ENCODE measurements at places on chromosomes 7 and 10.

DNA sequence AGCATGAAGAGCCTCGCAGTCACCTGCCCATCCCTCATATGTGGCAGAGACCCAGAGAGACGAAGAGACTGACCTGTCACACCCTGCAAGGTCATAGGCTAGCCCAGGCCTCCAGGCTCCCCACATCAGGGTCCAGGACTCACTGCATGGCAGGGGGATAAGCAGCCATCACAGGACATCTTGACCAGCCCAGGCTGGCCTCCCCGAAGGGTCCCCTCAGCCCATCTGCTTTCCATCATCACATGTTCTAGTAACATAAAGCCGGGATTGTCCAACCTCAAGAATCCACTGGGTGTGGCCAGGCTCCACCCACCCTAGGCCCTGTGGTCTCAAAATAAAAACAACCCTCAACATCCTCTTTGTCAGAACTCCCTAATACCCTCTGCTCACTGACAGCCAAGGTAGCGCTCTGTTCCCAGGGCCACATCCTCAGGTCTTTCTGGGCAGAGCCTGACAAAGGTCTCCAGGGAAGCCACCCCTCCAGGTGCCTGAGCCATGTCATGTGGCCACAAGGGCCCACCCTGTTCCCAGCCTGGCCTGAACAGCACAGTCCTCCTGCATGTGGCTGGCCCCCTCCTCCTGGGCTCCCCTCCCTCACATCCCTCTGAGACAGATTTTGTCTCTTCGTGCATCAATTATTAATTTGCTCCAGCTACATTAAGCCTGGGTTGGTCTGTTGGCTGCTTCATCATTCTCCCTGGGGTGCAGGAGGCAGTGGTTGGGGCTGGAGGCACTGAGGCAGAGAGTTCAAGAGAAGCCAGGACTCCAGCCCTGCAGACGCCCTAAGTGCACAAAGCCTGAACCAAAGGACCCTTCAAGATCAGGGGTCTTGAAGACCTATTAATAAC lies 131.8 kb upstream of the UNC5B start:
- DNase-seq: no peak

DNA sequence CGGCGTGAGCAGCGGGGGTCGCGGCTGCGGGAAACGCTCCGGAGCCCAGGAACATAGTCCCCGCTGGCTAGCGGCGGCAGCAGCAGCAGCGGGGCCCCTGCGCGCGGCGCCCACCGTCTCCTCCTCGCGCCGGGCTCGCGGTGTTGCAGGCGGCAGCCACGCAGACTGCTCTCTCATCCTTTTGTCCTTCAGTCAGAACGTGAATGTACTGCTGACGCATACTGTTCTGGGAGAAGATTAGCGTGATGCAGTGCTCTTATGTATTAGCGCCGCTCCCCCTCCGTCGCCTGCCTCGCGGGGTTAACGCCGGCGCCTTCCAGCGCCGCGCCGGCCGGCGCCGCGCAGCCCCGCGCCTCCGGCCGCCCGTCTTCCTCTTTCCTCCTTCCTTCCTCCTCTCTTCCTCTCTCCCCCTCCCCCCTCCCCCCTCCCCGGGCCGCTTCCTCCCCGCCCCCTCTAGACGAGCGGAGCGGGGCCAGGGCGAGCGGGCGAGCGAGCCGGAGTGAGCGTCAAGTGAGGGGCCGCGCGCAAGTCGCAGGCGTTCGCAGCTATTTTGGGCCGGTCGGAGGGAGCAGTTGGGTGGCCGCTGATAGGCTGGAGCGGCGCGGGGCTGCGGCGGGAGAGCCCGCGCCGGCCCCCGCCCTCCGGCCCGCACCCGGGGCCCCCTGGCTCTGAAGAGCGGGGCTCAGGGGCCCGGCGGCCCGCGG lies 816 bp upstream of the LRRC4 start:
- peak; percentile 47 for DNase-seq

DNA sequence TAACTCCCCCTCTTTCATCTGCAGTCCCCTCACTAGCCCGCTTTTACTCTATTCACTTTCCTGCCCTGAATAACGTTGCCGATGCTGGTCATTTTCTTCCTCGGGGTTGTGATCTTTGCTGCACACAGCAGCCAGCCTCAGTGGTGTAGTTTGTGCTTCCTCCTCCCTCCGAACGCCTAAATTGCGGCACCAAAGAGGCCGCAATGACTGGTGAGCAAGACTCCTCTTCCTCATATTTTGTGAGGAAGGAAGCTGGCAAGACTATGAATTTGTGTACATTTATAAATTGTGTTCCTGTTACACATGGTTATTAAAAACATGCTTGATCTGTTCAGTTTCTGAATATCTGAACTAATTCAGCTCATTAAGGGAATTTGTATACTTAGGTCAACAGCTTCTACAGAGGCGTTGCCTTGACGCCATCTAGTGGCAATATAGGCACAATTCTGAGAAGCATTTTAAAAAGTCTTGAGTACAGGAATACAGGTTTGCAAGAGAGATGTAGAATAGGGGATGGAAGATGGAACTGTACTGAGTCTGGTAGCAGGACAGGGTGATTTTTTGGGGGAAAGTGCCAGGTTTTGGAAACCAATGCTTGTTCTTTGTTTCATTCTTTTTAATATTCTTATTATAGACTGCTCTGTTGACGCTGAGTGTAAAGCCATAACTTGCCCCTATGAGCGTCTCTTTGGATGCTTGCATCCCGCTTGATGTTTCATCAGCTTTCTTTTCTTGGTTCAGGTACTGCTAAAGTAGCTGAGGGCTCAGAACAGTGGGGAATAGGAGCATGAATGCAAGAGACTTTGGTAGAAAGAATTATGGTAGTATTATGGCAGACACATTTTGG lies 4.1 kb upstream of the TAS2R5 start:
- no peak for DNase-seq

DNA sequence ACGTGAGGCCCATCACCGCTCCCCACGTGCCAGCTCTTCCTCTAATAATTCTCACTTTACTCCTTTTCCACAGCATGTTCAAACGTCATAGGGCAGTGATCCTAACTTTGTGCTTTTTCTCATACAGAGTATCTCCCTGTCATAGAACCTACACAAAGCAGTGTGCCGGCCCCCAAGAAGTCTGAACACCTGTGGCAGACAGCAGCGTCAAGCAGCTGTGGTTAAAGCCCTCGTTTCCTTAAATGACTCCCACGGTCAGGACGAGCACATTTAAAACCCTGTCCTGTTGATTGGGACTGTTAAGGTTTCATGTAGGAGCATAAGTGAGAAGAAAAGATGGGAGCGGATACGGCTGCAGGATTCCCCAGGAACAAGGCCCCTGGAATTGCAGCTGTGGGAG lies 267.2 kb downstream of the DIP2C start:
- DNase-seq: no peak

- DNase-seq: no peak
Measured at GRCh38 chr10:74763934-74764591, 62.3 kb upstream of the KAT6B start.

DNA sequence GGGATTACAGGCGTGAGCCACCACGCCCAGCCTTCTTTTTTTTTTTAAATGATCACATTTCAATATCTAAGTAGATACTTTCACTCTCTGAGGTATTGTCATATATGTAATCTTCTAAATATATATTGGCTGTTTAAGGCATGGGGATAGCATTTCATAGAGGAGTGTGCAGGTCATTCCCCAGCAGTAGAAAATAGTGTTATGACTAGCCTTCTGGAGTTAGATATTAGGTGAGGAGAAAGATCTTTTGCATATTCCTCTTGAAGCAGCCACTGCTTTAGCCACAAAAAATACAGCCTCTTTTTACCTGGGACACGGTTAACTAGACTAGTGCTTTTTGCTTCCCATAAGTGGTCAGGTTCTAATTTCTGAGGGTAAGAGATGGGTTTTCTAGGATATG lies 28.9 kb downstream of the ADD3 start:
- DNase-seq: no peak

GRCh38 chr10:68096913-68097516 lies 12.3 kb upstream of the MYPN start:
- no peak for DNase-seq

DNA sequence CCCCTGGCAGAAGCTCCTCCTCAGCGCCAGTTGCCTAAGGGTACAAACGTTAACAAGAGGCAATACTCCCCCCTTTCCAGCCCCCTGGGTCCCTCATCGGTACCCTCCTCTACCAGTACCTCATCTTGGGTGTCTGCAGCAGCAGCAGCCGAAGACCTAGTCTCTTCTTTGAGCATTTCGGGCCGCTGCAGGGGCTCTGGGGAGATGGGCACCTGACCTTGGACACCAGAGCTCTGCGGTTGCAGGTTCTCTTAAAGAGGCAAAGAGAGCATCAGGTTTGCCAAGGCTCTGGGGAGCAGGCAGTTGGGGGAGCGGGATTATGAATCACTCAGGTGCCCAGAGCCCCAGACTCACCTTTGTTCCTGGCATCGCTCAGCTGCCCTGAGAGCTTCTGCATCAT lies 3.5 kb downstream of the FBXL15 start:
- no peak for DNase-seq

DNA sequence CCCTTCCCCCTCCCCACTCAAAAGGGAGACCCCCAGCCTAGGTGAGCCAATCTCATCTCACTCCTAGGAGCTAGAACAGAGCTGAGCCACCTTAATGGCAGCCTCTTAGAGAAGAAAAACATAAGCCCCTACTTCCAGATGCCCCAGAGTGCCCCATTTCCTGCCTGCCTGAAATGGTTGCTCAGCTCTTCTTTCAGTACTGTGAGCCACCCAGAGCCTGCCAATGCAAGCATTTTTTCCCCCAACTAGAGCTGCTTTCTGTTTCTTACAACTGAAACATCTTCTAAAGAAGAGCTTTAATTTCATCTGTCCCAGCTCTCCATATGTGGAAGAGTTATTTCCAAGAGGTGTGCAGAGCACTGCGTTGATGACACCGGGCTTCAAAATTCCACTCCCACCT lies 136.7 kb downstream of the PLPP4 start:
- DNase-seq: no peak

DNA sequence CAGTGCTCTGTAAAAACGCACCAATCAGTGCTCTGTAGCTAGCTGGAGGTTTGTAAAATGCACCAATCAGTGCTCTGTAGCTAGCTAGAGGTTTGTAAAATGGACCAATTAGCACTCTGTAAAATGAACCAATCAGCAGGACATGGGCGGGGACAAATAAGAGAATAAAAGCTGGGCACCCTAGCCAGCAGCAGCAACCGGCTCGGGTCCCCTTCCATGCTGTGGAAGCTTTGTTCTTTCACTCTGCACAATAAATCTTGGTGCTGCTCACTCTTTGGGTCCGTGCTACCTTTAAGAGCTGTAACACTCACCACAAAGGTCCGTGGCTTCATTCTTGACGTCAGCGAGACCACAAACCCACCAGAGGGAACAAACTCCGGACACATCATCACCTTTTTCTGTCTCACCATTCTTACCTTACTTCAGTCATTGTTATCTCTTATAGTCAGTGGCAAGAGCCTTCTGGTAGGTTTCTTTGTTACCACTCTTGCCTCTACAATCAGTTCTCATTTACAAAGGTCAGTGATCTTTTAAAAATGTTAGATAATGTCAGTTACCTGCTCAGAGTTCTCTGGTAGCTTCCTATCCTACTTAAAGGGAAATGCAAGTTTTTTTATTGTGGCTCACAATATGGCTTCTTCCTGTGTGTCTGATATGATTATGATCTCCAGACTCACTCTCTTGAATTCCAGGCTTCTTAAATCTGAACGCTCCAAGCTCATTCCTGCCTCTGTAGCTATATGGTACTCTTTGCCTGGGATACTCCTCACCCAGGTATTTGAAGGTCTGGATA lies 4.5 kb downstream of the STAM start:
- no peak for DNase-seq

DNA sequence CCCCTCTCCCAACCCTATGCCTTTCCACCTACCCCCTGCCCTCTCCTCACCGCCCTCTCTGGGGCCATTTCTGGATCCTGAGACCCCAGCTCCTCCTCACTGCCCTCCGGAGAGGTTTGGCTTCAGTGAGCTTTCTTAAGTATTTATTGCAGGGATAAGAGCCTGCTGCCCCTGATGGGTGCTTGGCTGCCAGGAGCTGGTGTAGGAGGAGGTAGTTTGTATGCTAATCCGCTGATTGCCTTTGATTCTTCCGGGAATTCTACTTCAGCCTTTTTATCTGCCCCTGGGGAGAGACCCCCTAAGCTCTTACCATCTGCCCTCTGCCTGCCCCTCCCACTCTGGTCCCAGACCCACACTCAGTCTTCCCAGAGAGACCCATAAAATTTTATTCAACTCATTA lies 263.5 kb upstream of the PODXL start:
- DNase-seq: no peak

DNA sequence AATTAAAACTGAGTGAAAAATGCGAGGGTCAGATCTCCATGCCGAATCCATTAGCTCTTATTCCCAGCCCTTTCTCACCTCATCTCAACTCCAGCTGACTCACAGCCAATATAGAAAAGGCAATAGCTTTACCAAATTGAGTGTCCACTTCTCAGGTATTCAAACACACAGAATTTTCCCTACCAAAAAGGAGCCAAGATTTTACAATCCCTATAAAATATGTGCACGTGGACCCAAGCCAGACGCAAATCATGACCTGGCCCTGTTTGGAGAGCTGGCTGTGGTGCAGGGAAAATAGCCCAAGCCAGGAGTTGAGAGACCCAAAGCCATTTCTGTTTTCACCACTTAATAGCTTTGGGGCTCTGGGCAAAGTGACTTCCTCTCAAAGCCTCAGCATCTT lies 379.7 kb upstream of the AUTS2 start:
- no peak for DNase-seq

DNA sequence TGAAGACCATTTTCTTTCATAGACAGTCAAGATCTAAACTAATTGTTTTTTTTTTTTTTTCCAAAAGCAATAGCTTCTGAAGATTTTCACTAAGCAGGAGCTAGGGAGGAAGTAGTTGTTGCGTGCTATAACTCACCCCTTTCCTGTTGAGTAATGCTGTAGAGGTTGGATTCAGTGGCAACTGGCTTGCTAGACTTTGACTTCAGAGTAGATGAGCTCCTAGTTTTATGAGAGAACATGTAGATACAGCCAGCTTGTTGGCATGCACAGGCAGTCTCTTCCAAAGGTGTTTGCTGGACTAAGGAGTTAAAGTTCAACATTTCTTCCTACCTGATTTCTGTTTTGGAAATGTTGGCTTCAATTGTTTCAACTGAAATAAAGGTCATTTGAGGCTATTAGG lies 66.2 kb upstream of the MXI1 start:
- DNase-seq: no peak

GRCh38 chr10:125152450-125153368 lies 7.7 kb downstream of the CTBP2 start:
- no peak for DNase-seq

- DNase-seq: no peak
Measured at GRCh38 chr7:29160080-29160479, 13.7 kb upstream of the CPVL start.

DNA sequence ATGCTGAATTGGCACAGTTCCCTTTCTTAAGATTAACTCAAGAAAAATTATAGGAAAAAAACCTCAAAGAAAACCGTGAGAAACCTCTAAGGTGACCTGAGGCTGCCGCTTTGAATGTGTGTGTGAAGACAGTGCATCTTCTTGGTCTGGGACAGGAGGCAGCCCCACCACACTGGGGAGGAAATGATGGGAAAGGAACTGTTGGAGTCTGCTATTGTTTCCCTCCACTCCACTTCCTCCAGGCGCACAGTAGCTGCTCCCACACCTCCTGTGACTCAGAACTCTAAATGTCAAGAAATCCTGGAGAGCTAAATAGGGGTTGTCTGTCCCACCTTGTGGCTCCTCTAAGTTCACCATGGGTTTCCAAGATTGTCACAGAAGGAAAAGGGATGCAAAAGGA lies 179.4 kb downstream of the PDE1C start:
- DNase-seq: no peak

- DNase-seq: no peak
Measured at GRCh38 chr7:27677912-27678612, 15.4 kb upstream of the HIBADH start.

Data from urinary bladder (tissue), 4 donors.